Dermis microvascular lymphatic vessel endothelial cell (primary cell): ENCODE measurements at places on chromosomes 6 and 20.

DNA sequence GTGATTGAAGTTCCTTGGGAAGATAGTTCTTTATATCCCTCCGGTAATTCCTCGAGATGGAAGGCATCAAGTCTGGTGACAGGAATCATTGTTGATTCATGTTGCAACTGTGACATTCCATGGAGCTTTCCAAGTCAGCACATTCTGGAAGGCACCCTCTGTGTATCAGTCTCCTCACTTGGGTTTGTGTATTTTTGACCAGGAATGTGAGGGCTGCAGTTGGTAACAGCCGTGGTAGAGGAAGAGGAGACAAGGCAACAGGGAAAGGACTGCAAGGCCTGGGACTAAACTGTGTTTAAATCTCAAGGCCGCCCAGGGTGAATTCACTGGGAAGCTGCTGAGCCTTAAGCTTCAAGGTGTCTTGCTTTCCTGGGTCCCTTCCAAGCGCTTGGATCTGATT, 99.0 kb downstream of the CLIC5 start:
- DNase-seq = no peak

- no peak for DNase-seq
These were observed at the start of gene CLIC5 for GRCh38 chr6:46015119-46015968. CLIC5 (minus strand) TSS chr6:46015860; CDS start chr6:46015542, 318 bp downstream.

GRCh38 chr6:79425589-79426311, 111.5 kb downstream of the LCA5 start:
- no peak for DNase-seq

- no peak for DNase-seq
These were observed 33.4 kb downstream of the LRRC1 start for GRCh38 chr6:53828215-53828614.

DNA sequence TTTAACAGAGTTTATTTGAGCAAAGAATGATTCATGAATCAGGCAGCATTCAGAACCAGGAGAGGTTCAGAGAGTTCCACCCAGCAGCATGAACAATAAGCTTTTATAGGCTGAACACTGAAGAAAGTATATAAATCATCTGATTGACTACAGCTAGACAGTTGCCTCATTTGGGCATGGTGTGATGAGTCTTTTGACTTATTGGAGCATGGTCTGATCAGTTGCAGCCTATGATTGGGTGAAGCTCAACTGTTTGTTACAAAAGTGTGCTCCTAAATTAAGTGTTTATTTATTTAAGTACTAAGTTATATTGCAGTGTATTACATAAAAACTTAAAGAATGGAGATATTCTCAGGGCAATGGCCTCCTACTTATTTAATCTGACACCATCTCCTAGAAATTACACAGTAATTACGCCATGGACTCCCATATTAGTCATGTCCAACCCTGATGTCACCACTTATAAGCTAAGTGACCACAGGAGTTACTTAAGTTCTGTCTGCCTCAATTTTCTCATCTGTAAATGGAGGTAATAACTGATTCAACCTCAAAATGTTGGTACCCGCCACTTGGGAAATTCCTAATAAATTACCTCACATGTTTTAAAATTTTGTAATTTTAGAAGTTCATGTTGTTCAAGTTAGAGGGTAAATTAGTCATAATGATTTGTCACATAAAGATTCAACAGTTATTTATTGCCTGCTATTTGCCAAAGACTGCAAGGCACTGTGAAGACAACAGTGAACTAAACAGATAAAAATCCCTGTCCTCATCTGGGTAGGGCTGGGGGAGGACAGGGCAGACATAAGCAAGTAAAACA, 15.2 kb upstream of the ROS1 start:
- DNase-seq = no peak

DNA sequence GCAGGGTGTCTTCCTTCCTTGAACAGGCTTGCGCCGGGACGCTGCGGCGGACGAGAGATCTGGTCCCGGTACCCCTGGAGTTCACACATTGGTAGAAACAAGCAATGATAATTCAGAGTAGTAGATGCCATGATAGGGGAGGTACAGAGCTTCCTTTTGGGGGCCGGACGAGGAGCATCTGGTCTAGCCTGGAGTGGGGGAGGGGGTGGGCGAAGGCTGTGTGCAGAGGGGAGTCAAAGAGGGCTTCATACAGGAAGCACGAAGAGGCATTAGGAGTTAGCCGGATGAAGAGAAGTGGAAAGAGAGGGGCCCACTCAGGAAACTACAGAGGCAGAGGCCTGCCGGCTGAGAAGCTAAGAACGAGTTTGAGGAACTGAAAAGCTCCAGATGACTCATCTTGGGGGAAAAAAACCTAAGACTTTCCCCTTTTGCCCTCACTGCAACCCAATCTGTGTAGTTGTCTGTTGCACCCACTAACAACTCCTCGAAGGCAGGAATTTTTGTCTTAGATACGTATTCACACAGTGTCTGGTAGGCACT, 611 bp downstream of the CNPY3 start:
- DNase-seq = no peak

- no peak for DNase-seq
These were observed 16.7 kb upstream of the OLIG3 start for GRCh38 chr6:137510923-137511322.
